ENCODE measurements at places on chromosomes 6 and 20.

- DNase-seq = no peak
Measured at GRCh38 chr20:54742193-54742592, 266.8 kb downstream of the DOK5 start.

- DNase-seq = no peak
Measured at GRCh38 chr6:169800668-169801395, 49.4 kb downstream of the ERMARD start.

GRCh38 chr6:87251725-87252124, 70.7 kb upstream of the SMIM8 start:
- no peak for DNase-seq

DNA sequence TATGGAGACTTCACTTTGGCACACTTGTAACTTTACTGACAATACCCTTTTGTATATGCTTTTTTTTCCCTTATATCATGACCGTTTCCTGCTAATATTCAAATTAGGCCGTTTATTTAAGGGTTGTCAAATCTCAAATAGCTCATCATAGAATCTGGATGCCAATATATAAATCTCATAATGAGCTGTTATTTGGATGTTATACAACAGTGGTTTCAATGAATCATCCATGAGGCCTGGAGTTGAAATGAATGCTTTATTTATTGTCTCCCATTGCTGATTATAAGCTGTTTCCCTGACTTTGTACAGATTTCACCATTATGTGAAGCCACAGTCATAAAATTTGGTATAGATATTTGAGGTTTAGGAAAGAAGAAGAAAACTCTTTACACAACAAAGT, 256.1 kb downstream of the PLCB1 start:
- no peak for DNase-seq

DNA sequence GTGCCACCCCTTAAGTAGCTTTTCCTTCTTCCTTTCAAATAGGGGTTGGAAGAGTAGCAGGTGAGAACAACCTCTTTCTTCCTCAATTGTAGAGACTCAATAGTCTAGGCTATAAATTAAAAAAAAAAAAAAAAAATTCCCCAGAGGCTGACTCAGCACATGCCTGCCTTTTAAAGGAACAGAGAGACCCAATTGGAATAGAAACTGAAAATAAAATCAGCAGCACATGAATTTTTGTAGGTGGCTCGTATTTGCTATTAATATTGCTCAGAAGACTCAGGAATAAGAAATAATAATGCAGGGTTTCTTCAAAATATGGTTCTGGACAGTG, 19.3 kb downstream of the TOP1 start:
- DNase-seq = no peak

DNA sequence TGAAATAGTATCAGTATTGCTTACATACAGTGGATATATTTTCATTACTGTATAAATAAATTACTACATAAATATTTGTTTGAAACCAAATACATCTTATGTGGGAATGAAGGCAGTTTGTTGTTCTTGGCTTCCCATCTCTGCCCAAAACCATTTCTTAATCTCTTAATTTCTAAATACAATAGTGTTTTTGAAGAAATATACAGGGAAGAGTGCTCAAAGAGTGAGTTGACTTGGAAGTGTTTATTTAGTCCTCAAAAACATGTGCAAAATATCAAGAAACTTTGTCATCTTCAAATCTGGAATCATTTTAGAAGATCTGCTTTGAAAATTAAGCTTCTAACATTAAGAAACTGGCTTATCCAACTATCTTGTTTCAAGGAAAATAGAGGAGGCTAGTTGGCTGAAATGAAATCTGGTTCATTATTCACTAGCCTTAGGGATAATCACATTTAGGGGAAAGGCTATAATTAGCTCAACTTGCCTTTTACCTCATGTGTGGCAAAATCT, 259.8 kb upstream of the FLRT3 start:
- no peak for DNase-seq

- no peak for DNase-seq
Measured at GRCh38 chr6:135261872-135262725, 81.0 kb downstream of the MYB start.

- DNase-seq = no peak
Measured at GRCh38 chr6:93418408-93419303, 703 bp downstream of the EPHA7 start.

Measured in activated naive CD4-positive, alpha-beta T cell treated with anti-CD3 and anti-CD28 coated beads, Interleukin-2, amount 10 ng/mL, durations not matched to agents 7 days and 5 days (primary cell).